Stimulated activated effector memory CD8-positive, alpha-beta T cell treated with anti-CD3 and anti-CD28 coated beads, Interleukin-12 subunit alpha, Interleukin-12 subunit beta, amount 100 ng/mL, for 72 hours (primary cell): ENCODE measurements at places on chromosomes 3 and 15.
A peak's percentile ranks its signal among the peaks of the same experiment; 100 is the strongest.

GRCh38 chr15:46450810-46451182 lies 816.0 kb downstream of the SQOR start:
- DNase-seq, result no peak

GRCh38 chr3:195892105-195893043 lies 16.0 kb downstream of the TNK2 start:
- DNase-seq, result no peak

- no peak for DNase-seq
Measured at GRCh38 chr3:193812791-193813500, 219.9 kb downstream of the OPA1 start.

GRCh38 chr3:55544219-55544618 lies 57.1 kb upstream of the WNT5A start:
- DNase-seq, result no peak

DNA sequence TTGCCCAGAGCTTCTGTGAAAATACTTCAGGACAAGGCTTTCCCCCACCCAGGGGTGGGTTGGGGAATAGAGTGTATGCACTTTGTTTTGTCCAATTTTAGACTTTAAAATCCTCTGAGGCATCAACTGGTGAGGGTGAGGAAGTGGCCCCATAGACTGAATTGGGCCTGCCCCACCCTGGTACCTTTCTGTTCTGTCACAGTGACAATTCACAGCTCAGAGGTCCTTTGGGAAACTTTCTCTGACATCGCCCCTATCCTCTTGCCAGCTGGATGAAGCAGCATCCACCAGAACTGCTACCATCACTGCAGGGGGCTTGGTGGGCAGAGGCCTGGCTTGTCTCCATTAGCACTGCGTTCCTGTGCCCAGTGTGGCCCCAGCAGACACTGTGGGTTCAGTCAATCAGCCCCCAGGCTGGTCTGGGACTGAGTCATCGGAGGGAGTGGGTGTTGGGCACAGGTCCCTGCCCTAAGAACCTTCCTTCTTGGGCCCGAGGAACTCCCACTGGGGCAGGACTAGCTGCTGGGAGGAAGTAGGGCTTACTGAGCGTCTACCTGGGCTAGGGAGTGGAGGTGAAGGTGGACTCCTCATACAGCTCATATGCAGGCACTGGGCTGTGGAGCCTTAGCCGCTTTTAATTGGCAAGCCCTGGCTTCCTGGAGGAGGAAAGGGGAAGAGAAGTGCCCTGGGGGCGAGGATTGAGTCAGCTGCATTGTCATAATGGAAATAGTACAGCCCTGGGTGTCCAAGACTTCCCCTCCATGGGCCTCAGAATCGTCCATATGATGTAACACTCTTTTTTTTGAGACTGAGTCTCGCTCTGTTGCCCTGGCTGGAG lies 1.5 kb upstream of the PPM1M start:
- peak; percentile 88 for DNase-seq

- no peak for DNase-seq
Measured at GRCh38 chr3:90052425-90052950, 945.1 kb downstream of the EPHA3 start.

DNA sequence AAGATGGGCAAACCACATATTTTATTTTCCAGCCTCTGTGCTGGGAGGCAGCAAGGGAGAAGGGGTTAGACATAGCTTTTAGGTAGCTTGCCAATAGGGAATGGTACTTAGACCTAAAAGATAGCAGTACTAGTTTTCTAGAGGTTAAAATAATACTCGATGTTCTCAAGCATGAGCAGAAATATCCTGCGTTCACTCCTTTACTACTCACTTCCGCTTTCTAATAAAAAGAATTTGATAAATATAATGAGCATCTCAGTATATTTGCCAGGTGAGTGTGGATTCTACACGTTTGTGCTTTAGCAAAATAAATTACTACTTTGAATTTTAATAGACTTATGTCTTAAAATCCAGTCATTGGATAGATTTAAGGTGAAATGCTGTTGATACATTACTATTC lies 39.4 kb upstream of the CD47 start:
- no peak for DNase-seq

GRCh38 chr3:194471863-194472262 lies 14.9 kb downstream of the ATP13A3 start:
- DNase-seq, result no peak

- DNase-seq, result no peak
Measured at GRCh38 chr15:36527235-36528162, 51.9 kb upstream of the CDIN1 start.

- DNase-seq, result no peak
Measured at GRCh38 chr3:83224101-83224868, 1462.8 kb upstream of the GBE1 start.
